ENCODE measurements at places on chromosomes 6 and 20.
A peak's percentile ranks its signal among the peaks of the same experiment; 100 is the strongest.

DNA sequence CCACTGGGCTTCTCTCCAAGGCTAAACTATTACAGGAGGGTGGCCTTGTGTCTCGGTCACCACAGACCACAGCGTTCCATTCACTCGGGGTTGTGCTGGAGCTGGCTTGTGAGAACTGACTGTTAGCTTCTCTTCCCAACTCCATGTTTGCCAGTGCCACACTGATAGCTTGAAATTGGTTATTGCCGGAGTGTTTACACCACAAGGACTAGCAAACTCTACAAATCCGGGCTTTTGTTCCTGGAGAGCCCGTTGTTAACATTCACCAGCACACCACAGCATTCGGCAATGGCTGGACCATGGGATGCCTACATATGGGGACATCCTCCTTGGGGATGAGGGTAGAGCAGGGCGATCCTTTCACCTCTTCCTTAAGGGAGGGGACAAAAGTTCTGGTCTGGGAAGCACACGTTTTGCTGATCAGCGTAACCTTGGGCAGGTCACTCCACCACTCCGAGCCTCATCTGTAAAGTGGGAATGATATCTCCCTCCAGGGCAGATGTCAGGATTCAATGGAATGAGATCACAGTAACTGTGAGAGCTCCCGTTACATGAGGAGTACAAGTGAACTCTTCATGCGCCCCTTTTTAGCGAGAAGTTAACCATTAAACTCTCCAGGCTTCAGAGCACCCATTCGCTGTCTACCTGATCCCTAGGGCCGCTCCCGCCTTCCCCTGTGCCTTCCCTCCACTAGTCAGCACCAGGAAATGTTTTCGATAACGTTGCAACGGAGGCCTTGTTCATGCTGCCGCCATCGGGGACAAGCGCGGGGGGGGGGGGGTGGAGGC lies 41.7 kb upstream of the TTPAL start:
- no peak for DNase-seq

DNA sequence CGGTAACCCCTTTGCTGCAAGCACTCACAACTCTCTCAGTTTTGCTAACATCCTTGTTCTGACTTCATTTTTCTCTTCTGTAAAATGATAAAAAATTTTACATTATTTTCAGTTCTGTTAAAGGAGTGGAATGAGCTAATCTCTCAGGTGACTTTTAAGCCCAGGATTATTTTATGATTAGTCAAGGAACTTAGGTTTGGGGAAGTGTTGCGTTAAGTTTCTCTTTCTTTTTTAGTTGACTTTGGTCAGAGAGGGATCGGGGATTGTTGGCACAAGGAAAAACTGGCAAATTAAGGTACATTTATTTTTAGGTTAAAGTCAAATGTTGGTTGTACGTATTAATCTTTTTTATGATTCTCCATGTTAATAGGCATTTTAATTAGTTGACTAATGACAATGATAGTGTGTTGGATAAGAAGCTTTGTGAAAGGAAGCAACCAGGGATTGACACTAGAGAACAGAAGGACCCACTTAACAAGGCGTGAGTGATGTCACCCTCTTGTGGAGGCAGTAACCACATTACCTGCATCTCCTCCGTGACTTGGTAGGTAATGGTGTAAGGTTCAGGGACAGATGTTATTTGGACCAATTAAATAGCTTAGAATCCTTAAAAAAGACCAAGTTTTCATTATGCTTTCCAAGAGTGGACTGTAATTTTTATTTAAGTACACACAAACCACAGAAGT lies 31.6 kb downstream of the CD83 start:
- no peak for DNase-seq

- DNase-seq: no peak
Observed at GRCh38 chr20:32839982-32840285, 18.8 kb upstream of the EFCAB8 start.

DNA sequence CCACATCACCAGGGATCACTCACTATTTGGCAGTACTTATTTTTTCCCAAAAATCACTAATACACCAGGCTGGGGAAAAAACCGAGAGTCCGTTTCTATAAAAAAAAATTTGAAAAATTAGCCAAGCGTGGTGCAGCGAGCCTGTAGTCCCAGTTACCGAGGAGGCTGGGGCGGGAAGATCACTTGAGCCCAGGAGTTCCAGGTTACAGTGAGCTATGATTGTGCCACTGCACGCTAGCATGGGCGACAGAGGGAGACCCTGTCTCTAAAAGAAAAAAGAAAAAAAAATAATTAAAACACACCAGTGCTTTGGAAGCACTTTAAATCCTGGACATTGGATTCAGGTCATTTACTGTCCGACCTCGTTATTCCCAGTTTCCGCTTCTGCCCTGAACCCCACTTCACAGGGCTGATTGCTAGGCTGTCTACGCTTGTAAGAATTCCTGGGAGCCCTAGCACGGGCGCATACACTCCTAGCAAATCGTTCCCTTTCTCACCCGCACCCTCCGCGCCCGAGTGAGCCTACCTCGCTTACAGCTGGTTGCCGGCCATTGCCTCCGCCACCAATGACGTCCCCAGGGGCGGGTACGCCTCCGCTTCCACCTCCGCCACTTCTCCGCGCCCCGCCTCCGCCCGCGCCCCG lies at the start of gene TPMT:
TPMT (minus strand) TSS at position 571 of the 643 bp plus-strand sequence. CDS start 5,950 bp downstream, outside the sequence.
- no peak for DNase-seq

- DNase-seq: peak; percentile 71
Observed at GRCh38 chr6:159116343-159116742, 52.9 kb upstream of the FNDC1 start.

DNA sequence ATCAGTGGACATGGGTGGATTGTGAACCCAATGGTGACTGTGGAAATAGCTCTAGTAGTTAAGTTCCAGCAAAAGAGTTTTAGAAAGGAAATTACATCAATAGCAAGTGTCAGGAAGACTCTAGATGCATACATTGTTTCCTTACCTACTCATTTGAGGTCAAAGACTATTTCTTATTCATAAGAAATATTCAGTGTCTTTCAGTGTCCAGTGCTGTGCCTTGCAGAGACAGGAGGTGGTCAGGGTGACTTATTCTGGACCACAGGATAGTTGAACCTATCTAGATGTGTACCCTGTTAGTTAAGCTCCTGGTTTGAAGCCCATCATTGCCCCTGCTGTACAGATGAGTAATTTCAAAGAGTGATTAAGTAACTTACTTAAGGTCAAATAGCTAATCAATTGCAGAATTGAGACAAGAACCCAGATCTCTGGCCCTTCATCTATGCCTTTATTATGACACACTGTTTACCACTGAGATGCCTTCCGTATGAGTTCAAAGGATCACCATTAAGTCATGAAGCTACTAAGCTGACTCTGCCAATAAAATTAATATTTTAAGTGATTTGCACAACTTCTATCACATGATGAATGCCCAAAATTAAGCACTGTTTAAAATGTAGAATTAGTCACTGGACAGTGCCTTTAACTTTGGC lies 136.1 kb downstream of the PDSS2 start:
- no peak for DNase-seq

GRCh38 chr6:44339763-44340625 lies 2.5 kb upstream of the SPATS1 start:
- no peak for DNase-seq

DNA sequence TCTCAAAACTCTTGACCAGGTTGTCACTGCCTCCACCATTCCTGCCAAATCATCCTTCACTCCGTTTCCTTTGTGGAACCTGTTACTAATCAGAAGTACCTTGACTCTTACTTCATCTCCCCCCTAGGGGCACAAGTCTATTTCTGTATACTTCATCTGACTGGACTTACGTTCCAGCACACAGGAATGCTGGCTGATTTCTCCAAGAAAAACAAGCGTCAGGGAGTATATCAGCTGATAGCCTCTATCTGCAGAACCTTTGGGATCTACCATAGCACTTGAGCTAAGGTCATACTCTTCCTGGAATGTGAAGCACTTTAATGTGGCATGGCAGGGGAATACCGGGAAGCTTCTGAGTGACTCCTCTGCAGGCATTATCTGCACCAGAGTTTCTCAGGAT lies 178.1 kb upstream of the MOCS1 start:
- DNase-seq: no peak

GRCh38 chr20:57714409-57715267 lies 4.8 kb upstream of the PMEPA1 start:
- no peak for DNase-seq

DNA sequence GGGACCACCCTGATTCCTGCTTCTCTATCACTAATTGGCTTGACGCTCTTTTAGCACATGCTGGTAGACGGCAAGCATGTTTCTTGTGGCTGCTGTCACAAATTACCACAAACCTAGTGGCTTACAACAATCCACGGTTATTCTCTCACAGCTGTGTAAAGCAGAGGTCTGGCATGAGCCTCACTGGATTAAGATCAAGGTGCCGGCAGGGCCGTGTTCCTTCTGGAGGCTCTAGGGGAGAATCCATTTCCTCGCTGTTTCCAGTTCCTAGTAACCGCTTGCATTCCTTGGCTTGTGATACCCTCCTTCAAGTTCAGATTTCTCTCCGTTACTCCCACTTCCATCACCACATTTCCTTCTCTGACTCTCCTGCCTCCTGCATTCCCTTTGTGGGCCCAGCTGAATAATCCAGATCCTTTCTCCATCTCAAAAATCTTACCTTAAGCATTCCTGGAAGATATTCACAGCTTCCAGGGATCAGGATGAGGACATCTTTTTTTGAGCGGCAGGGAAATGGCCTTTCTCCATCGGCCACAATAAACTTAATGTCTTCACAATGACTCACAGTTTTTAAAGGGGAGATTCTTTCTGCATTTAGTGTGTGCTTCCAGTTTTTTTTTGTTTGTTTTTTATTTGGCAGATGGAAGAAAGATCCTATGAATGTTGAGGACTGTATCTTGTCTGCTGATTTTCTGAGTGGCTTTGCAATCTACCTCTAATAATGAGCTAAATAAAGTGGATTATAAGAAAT lies 39.9 kb downstream of the BMP6 start:
- DNase-seq: no peak

- DNase-seq: no peak
Observed at GRCh38 chr20:52775786-52776185, 196.4 kb upstream of the TSHZ2 start.

GRCh38 chr6:150043096-150043495 lies 17.8 kb upstream of the RAET1L start:
- DNase-seq: no peak

GRCh38 chr6:123016431-123017103 lies 20.5 kb downstream of the CLVS2 start:
- no peak for DNase-seq

DNA sequence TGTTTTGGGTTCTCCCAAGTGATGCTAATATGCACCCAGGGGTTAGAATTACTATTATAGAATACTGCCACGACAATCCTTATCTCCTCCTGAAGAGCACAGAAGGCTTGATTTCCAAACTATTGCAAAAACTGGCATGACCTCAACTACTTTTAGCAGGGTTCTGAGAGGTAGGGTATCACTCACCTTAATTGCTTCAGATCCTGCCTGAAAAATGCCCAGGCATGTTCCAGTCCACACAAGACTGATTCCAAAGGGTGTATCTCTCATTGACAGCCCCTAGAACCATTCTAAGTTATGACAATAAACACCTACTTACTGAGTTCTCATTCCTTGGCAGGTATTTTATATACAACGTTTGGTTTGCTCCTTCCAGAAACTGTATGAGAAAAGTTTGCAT lies 5.0 kb upstream of the DSE start:
- DNase-seq: no peak

DNA sequence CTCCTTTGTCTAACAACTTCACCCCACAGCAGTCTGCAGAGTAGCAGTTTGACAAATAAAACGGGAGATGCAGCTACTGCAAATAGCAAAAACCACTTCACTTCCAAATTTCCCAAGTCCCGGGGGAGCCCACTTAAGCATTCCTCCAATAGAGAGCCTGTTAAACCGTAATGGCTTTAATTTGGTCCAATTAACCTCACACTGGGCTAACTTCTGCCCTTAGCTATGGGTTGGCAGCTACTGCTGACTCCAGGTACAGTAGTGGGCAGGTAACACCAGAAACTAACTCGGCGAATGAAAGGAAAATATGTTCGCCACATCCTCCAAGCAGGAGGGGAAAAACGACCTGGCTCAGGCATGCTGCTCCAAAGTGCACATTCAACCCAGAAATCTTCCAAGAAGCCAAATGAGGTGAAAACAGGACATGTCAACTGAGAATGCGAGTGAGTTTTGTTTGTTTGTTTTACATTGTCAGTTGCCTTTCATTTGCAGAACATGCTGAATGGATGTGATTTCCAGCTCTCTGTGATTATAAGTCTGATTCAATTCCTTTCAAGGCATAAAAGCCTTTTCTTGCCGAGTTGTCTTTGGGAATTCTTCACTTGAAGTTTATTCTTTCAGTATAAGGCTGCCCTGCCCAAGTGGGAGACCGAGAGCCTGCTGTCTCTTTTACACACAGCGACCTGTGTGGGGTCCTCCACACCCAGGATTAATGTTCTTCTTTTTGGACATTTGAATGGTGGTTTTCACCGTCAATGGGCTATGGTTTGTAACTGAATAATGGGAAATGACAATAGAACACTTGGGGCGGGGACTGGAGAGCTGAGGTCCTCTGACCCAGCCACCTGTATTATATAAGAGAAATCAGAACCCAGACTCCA lies 117.3 kb upstream of the ARMC2 start:
- no peak for DNase-seq

GRCh38 chr6:75084872-75085381 lies 120.9 kb downstream of the COL12A1 start:
- DNase-seq: no peak

DNA sequence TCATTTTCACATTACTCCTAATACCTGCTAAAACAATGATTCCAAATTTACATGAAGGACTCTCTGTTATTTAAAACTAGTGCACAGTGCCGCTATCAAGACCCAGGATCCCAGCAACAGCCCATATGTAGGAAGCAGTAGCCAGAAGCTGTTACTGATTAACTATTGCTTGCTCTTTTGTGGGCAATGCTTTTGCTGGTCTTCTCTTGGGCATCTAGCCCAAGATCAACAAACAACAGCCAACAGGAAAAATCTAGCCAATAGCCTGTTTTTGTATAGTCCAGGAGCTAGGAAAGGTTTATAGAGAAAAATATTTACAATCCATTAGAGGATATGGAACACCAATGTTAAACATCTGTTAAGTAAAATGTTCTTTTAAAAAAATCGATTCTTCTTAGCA lies 22.1 kb upstream of the TENT5A start:
- no peak for DNase-seq

DNA sequence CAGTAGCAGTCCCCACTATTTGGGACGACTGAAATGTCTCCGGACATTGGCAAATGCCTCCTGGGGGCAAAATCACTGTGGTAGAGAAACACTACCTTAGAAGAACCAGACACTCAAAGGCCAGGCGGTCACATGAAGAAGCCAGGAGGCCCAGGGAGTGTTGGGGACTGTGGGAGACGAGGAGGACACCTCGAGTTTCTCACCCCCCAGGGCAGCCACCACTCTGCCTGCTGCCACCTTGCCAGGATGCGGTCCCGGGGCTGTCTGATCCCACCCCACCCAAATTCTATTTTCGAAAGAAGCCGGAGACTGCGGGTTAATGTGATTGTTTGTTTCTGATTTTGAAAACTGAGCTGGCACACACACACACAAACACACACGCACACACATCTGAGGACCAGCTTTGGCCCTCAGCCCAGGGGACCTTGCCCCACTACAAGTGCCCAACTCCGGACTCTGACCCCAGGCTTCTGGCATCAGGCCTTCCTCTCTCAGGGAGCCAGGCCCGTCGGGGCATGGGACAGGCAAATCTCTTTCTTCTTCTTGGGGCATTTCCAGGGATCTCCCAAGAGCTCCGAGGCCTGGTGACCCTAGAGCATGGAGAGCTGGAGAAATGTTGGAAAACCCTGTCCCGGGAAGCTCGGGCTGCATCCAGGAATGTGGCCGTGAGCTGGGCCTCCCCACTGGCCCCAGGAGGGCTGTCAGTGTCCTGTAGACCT lies 187.5 kb upstream of the PMEPA1 start:
- no peak for DNase-seq
